HT-29 (cell line): ENCODE measurements at places on chromosomes 12 and 14. TPM values are rescaled to one million over a fixed set of nuclear protein-coding genes. Genes with fewer than 3 reads are reported as not detected.

GRCh38 chr14:64503434-64504309 lies at the start of gene ZBTB25:
Gene ZBTB25, minus strand, starts transcription at chr14:64503838. Its CDS starts 13,305 bp downstream, at chr14:64490533.
- peak; percentile 79 for DNase-seq

PRKD1 gene
- not detected in 2 replicates for total RNA-seq

- no peak for DNase-seq
These were observed 44.7 kb downstream of the TCHP start for GRCh38 chr12:109944561-109945359.

- DNase-seq, result no peak
These were observed 1358.8 kb upstream of the TMEM132C start for GRCh38 chr12:126907900-126908764.

DNA sequence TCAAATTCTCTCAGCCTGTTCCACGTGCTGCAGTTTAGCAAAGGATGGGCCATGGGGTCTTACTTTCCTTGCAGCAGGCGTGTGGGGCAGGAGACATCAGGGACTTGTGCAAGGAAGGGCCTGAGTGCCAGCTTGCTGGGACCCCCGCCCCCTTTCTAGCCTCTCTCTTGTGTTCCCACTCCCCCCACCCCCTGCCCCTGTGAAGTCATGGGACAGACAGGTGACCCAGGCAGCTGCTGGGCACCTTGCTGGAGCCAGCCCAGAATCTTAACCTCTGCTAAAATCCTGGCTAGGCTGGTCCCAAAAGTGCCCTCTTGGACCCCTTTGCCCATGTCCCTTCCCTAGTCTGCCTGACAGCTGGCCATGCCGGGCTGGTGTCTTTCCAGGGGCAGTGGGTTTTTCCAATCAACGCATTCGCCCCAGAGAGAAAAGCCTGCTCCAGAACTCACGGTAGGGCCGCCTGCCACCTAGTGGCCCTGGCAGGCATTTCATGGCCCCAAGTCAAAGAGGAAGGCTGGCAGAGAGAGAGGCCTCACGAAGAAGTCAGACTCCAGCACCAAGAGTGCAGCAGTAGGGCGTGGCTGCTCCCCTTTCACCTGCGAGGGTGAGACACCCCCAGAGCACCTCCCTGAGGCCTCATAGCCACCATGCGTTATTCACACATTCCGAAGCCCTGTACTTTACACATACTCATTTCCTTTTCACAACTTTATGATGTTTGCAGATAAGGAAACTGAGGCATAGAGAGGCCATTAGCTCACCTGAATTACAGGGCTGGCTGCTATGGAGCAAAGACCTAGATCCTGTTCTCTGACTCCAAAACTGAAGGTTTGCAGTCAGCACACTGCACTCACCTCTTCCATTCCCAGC lies 67.4 kb downstream of the LGMN start:
- DNase-seq, result peak; percentile 61

DNA sequence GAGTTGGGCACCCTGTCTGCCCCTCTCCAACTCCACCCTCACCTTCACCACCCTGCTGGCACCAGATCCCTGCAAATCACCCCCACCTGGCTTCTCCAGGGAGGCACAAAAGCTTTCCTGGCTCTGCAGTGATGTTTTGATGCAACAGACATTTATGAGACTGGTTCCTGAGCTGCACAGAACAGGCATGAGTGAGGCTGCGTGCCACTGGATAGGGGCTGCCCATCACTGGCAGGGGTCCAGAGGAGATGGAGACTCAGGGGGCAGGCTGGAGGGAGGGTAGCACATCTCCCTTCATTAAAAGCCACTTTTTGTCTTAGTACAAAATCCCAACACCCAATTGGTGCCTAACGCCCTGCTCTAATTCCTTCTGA lies 17.3 kb upstream of the ZDHHC22 start:
- DNase-seq, result no peak

- no peak for DNase-seq
These were observed 420.2 kb upstream of the TBX3 start for GRCh38 chr12:115103884-115104883.

GPR137C gene
- total RNA-seq, result 0.48 and 0.65 TPM in 2 replicates

- DNase-seq, result peak; percentile 33
These were observed 55.7 kb downstream of the NINJ2 start for GRCh38 chr12:607541-608001.

- no peak for DNase-seq
These were observed 18.1 kb downstream of the EGLN3 start for GRCh38 chr14:33932576-33933345.

- DNase-seq, result no peak
These were observed 41.7 kb upstream of the FUT8 start for GRCh38 chr14:65370801-65371248.

- no peak for DNase-seq
These were observed 13.8 kb downstream of the LGMN start for GRCh38 chr14:92734618-92735017.

GDF11 gene
- 2.0 and 3.8 TPM in 2 replicates for total RNA-seq

- no peak for DNase-seq
These were observed 303.3 kb downstream of the DPF3 start for GRCh38 chr14:72590577-72590976.

GRCh38 chr12:3341594-3341993 lies 149.4 kb upstream of the PRMT8 start:
- DNase-seq, result no peak

DNA sequence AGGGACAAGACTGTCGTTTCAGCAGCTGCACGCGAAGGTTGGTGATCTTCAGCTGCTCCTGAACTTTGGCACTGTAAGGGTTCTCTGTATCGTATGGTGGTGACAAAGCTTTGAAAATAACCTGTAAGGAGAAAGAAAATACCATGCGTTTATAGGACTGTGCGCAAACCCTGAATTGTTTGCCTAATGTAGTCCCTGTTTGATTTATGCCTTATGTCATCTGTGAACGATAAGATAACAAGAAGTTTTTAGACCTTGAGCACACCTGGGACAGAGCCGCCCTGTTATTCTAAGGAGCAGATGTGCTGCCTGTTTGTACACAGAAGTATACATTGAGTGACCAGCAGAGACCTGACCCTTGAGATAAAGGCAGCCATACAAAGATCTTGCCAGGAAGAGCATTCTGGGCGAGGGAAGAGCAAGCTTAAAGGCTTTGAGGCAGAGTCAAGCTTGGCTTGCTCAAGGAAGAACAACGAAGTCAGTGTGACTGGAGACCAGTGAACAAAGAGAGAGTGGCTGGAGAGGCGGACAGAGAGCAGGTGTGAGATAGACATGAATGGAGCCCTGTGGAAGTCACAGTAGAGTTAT lies 52.4 kb downstream of the NTN4 start:
- DNase-seq, result peak; percentile 89

AQP2 gene
- total RNA-seq, result 0.10 and 0.21 TPM in 2 replicates

CLEC6A gene
- total RNA-seq, result not detected in 2 replicates

DNA sequence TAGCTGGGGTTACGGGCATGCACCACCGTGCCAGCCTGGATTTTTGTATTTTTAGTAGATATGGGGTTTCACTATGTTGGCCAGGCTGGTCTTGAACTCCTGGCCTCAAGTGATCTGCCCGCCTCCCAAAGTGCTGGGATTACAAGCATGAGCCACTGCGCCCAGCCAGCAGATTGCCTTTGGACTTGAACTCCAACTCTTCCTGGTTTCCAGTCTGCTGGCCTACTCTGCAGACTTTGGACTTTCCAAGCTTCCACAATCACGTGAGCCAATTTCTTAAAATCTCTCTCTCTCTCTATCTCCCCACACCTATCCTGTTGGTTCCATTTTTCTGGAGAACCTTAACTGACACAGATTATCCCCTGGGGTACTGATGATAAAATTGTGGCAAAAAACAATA lies 55.0 kb downstream of the EMP1 start:
- no peak for DNase-seq

DNA sequence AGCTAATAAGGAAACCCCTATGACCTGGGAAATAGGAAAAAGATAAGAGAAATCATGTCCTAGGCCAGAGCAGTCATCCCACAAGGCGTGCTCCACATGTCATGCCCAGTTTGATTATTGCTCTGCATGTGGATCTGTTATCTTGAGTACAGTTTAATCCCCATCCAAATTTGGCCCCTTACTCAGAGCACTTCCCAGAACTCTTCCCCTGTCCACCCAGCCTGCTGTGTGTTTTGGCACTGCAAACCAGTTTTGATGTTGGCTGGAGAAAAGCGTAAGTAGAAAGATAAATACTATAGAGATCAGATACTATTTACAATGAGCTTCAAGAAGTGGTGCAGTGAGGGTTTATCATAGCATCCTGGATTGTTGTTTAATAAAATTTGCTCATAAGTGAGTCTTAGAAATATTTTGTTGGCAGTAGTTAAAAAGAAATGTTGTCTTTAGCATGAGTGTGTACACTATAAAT lies 83.8 kb downstream of the PTPRB start:
- DNase-seq, result no peak

DNA sequence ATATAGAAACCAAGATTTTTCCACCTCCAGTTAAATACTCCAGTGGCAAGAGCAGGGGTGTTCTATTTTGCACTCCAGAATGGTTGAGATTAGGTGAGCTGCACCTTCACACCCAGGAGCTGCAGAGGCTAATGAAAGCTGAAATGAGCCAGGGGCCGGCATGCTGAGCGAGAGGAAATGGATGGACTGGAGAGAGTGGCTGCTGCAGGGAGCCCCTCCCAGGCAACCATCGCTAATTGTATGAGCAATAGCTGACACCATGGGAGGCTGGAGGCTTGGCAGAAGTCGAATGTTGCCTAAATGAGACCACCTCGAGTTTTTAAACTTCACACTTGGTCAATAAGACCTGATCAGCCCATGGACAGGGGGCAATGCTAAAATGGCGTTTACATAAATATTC lies 301.8 kb upstream of the TMPO start:
- DNase-seq, result no peak

- DNase-seq, result no peak
These were observed 55.1 kb downstream of the IFT43 start for GRCh38 chr14:76040704-76041103.

GRCh38 chr14:78188882-78189281 lies 18.7 kb downstream of the NRXN3 start:
- no peak for DNase-seq
